K562 (cell line): ENCODE measurements at places on chromosomes 13 and 19.
A peak's percentile ranks its signal among the peaks of the same experiment; 100 is the strongest.

- DNase-seq = no peak
Observed at GRCh38 chr19:14127929-14128509, 8.4 kb downstream of the ASF1B start.

DNA sequence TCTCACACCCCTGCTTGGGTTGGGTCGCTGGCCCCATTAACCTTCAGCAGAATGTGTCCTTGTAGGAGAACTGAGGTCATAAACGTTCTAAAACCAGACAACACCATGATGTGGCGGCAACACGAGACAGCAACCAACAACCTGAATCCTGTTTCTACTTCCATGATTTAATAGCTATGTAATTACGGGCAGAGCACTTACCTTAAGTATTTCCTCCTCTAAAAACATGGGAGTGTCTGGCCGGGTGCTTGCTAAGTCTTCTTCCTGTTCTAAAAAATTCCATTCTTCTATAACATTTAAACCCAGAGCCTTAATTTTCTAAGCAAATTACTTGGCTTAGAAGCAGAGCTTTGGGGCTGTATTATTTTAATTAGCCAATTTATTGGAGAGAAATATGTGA is 33.5 kb upstream of the IRS2 start:
- no peak for DNase-seq

- no peak for DNase-seq
Observed at GRCh38 chr13:33003458-33004019, 12.7 kb upstream of the KL start.

DNA sequence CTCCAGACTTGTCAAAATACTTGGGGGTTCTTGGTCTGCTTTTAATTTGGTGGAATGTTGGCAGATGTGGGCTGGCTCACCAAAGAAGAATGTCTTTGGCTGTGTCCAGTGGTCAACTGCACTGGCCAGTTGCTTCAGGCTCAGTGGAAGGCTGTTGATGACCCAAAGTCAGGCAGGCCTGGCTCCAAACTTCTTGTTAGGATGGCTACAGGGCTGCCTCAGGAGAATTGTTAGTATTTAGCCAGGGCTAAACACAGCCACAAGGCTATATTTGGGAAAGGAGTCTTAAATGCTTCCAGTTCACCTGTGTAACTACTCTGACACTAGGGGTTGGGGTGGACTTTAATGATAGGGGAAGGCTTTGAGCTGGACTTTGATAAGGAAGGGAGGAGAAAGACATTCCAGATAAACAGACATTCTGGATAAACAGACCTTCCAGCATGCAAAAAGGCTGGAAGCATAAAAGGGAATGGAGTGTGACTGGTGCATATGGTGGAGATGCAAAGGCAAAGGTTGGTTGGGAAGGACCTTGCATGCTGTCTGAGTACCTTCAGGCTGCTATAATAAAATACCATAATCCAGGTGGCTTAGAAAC is 116.8 kb downstream of the FOXO1 start:
- DNase-seq = no peak

DNA sequence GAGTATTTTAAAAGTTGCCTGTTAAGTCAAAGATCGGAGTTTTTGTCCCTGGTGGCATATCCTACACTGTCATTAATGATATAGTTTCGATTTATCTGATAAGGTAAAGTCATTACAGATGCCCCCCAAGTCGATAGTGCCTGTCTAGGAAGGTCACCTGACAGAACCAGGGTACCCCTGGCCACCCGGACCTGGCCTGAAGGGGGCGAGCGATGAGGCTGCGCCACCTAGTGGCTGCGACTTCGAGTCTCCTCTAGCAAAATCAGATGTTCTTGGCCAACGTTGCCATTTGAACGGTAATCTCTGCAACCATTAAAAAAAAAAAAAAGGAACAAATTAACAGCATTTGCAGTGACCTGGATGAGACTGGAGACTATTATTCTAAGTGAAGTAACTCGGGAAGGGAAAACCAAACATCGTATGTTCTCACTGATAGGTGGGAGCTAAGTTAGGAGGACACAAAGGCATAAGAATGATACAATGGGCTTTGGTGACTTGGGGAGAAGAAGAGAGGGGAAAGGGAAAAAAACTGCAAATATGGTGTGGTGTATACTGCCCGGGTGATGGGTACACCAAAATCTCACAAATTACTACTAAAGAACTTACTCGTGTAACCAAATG is 565.1 kb downstream of the LIG4 start:
- peak; percentile 27 for DNase-seq

DNA sequence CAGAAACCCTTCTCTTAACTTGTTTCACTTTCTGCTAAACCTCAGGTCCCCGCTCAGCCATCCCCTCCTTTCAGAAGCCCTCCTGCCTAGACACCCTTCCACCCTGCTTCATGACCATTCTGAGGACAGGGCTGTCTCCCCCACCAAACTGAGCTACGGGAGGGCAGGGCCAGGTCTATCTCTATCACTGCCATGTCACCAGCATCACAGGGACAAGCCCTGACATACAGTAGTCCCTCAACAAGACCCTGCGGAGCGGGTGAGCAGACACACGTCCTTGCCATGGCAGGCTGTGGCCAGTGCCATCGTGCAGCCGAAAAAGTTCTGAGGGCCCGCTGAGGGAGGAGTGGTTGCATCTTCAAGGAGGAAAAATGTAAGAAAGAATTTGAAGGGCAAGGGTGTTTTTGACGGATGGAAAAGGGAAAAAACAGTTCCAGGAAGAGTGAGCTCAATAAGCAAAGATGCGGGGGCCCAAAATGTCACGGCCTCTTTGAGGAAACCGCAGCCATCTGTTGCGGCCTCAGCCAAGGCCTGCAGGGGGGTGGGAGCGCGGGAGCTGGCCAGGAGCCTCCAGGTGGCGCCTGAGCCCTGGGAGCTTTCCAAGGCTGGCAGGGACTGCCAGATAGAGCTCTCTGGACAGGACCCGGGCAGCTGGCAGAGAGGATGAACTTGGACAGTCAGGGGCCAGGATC is 8.1 kb downstream of the PTGIR start:
- peak; percentile 79 for DNase-seq

- DNase-seq = no peak
Observed at GRCh38 chr13:40619479-40619814, 47.0 kb downstream of the FOXO1 start.

GRCh38 chr13:112003941-112004340 is 63.0 kb upstream of the SOX1 start:
- DNase-seq = no peak

DNA sequence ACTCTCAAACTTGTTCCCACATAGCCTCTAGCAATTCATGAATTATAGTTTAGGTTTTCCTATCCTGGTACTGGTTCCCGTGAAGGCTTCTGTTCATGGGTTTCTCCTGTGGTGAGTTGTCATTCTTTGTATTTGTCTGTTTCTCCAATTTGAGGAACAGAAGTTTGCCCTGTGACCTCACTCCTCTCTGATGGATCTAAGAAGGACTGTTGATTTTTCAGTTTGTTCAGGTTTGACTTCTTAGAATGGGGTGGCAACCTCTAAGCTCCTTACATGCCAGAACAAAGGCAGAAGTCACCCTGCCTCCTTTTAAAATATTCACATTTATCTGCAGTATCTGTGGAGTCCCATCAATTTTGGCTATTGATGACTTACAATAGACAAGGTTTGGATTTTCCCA is 354.0 kb downstream of the SPRY2 start:
- DNase-seq = no peak

GRCh38 chr13:59356607-59357006 is 807.1 kb downstream of the DIAPH3 start:
- DNase-seq = no peak

- DNase-seq = peak; percentile 84
Observed at GRCh38 chr19:50204811-50205675, 1.6 kb downstream of the MYH14 start.

DNA sequence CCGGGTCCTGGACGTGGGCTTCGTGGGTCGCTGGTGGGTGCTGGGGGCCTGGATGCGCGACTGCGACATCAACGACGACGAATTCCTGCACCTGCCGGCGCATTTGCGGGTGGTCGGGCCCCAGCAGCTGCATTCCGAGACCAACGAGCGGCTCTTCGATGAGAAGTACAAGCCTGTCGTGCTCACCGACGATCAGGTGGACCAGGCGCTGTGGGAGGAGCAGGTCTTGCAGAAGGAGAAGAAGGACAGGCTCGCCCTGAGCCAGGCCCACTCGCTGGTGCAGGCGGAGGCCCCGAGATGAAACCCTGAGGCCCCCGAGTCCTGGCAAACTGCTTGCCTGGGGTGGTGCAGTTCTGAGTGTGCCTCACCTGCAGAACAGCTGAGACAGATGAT is 787 bp downstream of the TIMM29 start:
- DNase-seq = peak; percentile 21

DNA sequence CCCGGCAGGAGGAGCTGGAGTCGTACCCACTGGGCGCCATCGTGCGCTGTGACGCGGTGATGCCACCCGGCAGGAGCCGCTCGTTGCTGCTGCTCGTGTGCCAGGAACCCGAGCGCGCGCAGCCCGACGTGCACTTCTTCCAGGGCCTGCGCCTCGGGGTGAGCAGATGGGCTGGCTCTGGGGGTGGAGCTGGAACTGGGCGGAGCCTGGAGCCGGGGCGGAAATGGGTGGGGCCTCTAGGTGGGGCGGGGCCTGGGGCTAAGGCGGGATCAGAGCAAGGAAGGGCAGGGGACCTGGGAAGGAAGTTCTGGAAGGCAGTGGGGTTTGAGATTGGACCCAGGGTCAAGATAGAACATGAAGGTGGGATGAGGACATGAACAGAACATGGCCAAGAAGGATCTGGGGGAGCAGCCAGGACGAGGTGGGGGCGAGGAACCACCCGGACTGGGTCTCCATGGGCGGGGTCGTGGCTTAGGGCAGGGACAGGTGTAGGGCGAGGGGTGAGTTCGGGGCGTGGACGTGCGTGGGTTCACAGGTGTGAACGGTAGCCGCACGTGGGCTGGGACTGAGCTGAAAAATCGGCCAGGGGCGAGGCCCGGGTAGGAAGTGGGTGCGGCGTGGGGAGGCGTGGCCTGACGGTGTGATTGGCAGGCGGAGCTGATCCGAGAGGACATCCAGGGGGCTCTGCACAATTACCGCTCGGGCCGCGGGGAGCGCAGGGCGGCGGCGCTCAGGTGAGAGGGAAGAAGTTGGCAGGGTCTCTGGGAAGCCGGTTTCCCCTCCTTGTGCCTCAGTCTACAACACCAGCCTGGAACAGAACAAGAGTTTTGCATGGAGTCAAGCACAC is 4.7 kb downstream of the EPS8L1 start:
- peak; percentile 97 for DNase-seq

- DNase-seq = no peak
Observed at GRCh38 chr13:81396192-81396591, 1055.3 kb upstream of the SPRY2 start.

- no peak for DNase-seq
Observed at GRCh38 chr13:99417201-99418102, 83.8 kb upstream of the TM9SF2 start.

DNA sequence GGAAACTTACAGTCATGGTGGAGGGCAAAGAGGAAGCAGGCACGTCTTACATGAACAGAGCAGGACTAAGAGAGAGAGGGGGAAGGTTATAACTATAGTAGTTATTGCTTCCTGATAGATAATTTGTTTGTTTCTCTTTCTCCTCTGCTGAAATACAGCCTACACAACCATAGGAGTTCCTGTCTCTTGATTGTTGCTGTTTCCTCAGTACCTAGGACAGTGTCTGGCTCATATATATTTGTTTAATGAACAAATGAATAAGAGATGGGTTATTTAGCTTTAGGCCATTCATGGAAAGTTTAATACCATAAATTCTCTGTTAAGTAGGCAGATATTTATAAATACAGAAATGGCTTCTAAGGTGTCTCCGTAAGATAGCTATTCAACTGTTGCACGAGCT is 95.2 kb downstream of the PCCA start:
- DNase-seq = no peak

DNA sequence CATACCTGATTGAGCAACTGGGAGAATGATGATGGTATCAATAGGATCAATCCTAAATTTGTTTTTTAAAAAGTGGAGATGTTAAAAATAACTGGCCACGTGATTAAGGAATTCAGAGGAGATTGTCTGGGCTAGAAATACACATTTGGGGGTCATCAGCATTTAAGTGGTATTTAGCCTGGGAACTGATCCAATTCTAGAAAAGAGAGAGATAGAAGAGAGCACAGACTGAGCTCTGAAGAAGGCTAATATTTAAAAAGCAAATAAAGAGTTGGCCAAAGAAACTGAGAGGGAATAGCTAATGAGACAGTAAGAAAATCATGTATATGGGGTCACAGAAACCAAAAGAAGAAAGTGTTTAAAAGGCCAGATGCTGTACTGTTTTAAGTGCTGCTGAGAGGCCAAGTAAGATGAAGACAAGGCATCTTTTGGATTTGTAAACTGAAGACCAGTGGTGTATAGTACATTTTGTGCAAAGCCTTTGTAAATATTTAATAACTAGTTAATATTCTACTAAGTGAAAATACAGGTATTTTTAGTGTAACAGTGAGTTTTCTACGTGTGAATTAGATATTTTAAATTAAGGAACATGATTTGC is 40.2 kb downstream of the UBL3 start:
- DNase-seq = no peak

- no peak for DNase-seq
Observed at GRCh38 chr13:91050970-91051369, 296.5 kb upstream of the MIR17HG start.

GRCh38 chr19:42172261-42172660 is 40.0 kb upstream of the POU2F2 start:
- DNase-seq = no peak

GRCh38 chr13:99484473-99484872 is 16.8 kb upstream of the TM9SF2 start:
- no peak for DNase-seq

GRCh38 chr19:55455576-55456235 is 5.7 kb downstream of the ISOC2 start:
- DNase-seq = no peak

DNA sequence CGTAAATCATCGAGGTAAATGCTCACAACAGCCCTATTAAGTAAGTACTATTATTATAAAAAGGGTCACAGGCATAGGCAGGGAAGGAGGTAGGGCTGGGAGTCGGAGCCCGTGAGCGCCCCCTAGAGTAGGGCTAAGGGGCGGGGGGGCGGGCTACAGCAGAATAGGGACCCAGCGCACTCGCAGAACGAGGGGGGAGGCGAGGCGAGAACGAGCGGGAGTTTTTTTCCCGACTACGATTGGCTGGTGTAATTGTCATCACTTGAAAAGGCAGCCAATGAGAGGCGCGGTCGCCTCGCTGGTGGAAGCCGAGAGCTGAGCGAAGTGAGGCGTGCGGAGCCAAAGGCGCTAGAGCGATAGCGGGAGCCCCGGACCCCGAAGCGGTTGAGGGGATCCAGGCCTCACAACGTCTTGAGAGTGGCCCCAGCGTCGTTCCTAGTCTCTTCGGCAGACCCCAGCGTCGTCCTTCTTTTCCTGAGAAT is 24.2 kb downstream of the KEAP1 start:
- peak; percentile 91 for DNase-seq

- no peak for DNase-seq
Observed at GRCh38 chr19:31723101-31723500, 373.9 kb upstream of the TSHZ3 start.

DNA sequence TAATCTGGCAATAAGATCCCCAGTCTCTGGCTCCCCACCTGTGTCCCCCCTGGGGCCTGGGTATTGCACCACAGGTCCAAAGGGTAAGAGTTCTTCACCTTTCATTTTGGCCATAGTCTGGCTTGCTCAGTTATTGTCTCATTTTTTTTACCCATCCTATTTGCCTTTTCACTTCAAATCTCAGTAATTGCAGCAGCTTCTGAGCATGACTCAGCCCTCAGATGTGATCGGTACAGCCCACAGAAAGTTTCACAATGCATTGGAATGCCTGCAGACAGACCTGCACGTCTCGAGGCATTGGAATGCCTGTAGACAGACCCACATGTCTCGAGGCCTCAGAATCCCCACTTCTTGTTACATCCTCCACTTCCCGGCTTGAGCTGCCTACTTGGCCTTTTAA is 173.6 kb downstream of the NUFIP1 start:
- DNase-seq = no peak
